ENCODE measurements at places on chromosomes 6 and 20.

DNA sequence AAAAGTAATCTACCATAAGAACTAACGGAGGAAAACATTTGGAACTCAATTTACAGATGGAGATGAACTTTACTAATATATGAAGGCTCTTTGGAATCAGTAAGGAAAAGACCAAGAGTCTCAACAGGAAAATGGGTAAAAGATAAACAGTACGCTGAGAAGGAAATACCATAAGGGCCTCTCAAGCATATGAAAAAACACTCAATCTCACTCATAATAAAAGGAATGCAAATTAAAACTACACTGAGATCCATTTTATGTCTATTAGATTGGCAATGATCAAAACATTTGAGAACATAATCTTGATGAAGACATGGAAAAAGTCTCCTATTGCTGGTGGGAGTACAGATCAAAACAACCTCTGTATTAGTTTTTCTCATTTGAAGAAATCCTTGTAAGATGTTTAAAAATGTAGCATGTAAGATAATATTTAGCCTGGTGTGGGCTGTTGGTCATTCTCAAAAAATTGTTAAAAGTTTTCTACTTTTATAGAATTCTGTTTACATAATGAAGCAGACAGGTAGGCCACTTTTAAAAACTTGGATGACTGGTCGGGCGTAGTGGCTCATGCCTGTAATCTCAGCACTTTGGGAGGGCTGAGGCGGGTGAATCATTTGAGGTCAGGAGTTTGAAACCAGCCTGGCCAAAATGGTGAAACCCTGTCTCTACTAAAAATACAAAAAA, 14.5 kb downstream of the REV3L start:
- DNase-seq = no peak

DNA sequence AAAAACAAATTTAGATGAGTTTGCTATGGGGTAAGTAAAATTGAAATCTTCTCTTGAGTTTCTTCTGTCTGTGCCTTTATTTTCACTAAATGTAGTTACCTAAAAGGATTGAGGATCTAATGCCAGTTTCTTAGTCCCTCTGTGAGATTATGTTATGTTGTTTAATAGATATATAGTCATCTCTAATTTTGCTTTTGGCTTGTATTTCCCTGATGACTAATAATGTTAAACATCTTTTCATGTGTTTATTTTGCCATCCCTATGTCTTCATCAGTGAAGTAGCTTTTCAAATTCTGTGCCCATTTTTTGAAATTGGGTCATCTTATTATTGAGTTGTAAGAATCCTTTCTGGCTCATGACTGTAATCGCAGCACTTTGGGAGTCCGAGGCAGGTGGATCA, 13.7 kb downstream of the QRSL1 start:
- no peak for DNase-seq

GRCh38 chr6:150266963-150267685, 101.7 kb upstream of the IYD start:
- DNase-seq = no peak

- DNase-seq = no peak
Observed at GRCh38 chr6:36915599-36915998, 29.8 kb downstream of the C6orf89 start.

DNA sequence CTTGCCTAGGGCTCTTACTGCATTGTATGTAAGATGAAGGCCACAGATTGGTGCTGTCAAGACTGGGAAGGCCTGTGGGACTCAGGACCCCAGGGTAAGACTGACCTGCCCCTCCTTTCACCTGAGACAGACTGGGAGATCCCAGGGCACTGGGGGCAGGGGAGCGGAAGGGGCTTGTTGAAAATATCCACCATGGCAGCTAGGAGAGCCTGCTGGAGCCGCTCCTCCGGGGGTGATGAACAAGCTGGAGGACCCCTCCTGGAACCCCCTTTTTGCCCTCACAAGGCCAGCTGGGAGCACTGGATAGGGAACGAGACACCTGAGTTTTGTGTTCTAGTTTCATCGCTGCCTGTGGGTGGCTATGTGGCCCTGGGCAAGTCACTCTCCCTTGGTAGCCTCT, 9.2 kb upstream of the SDCBP2 start:
- no peak for DNase-seq

GRCh38 chr6:167140589-167141474, 16.9 kb downstream of the GPR31 start:
- DNase-seq = no peak

Data from posterior cingulate gyrus (tissue), 11 donors.